DMS79 (cell line): ENCODE measurements at places on chromosomes 7 and 10.

DNA sequence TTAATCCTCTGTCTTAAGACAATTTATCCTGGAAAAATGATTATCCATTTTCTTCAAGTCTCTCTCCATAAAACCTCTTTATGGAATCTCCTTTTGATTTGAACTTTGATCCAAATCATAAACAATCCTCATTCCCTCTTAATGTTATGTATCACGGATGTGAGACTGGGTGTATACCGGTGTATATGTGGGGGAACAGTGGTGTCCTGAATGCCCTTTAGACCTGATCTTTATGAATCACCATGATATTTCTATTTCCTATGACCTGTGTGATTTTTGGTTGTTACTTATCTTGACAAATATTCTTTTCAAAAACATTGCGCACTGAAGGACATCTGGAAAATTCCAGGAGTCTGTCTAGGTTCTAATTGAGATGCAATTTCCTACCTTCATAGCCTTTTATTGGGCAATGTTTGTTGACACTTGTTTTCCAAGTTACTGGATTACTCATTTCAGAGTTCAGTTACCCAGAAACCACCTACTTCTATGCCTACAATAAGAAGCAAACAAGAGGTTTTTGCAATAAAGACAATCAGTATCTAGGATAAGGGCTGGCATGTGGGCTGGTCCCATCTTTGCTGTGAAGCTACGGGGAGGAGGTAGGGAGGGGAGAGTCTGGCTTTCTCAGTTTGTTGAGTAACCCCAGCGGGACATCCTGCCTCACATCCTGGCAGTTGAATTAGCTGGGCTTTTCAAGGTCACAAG, 190.4 kb downstream of the CTTNBP2 start:
- no peak for DNase-seq

DNA sequence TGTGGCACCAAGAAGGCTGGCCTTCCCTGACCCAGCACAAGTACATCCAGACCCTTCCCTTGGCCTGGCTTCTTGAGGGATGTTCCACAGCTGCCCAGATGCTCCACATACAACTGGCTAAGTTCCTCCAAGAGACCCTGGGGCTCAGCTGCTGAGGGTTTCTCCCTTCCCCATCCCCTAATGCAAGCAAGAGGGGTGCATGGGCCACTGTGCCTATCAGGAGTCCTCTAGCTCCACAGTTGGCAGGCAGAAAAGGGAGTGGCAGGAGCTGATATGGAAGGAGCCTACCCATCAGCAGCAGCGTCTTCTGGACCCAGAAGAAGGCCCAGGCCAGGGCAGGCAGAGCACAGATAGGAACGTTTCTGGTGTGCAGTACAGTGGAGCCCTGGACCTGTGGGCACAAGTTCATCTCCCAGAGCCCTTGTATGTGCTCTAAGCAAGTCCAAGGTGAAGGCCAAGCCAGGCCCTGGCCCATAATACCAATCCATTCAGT, 26.2 kb downstream of the VSIR start:
- DNase-seq: no peak

DNA sequence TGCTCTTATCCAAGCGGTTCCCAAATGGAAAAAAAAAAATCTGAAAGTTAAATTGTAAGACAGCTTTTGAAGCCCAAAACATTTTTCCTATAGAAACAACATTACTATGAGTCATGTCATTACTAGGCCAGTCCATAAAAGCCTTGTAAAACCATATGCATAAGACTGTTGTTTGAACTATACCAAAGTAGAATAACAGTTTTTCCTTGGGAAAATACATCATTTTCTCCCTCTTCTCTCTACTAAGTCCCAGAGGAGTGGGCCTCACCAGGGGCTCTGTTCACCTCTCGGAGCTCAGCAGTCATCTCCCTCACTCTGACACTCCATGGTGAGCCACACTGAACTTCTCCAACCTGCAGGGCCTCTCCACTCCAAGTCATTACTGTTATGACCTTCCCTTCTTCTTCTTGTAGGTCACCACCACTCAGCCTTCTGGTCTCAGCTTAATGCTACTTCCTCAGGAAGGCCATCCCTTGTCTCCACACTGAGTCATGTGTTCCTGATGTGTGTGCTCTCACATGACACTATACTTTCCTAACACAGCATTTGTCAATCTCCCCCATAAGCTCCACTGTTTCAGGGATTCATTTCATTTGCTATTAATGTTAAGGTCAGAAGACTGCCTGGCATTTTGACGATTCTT, 32.5 kb downstream of the ZNF438 start:
- no peak for DNase-seq

GRCh38 chr7:101856473-101857357, 39.3 kb downstream of the CUX1 start:
- DNase-seq: peak; percentile 89

- no peak for DNase-seq
Observed at GRCh38 chr7:113143486-113144257, 25.3 kb upstream of the SMIM30 start.

DNA sequence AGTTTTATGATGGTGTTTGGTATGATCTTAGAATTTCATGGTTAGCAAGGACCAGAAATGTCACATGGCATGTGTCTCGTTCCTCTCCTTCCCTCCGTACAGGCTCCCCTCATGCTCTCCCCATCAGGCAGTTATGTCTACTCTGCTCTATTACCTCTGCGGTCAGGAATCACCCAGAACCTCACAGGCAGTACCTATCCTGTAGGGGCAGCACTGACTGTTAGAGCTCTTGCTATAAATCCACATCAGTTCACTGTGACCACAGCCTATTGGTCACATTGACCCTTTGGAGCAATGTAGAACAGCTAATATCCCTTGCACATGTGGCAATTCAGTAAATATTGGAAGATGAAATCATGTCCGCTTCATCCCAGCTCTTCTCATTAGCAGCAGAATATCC, 151.8 kb downstream of the WNT2 start:
- no peak for DNase-seq

- DNase-seq: no peak
Observed at GRCh38 chr7:81186691-81187090, 267.8 kb upstream of the SEMA3C start.

DNA sequence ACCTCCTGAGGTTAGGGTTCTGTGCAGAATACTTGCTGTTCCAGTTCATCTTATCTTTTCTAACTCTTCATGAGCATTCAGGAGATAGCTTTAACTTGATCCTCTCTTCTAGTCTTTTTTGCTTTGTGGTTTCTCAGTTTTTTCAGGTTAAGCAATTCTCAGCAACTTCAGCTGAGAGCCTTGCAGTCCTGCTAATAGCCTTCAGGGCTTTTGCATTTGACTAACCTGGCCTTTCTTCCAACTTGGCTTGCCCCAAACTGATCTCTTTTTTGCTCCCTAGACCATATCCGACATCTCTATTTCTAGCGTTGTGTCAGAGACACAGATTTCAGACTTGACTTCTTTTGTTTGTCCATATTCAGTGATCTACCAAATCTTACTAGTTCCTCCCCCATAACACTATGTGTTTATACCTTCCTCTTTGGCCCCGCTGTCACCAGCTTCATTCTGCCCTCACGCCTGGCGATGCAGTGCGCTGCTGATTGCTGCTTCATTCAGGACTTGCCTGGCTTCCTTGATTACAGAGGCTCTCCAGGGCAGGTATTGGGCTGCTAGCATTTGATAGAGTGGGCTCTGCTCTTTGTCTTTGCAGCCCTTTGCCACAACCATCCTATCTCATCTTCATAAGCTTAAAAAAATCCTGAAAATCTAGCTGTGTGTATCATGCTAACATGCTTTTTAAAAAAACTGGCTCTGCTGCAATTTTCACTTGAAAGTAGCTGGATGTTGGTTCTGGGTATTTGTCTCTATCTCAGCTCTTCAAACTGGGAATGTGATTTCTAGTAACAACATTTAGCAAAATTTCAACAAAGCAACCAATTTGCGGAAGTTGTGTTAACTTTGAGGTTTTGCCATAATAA, 9.6 kb downstream of the CUL1 start:
- DNase-seq: no peak

DNA sequence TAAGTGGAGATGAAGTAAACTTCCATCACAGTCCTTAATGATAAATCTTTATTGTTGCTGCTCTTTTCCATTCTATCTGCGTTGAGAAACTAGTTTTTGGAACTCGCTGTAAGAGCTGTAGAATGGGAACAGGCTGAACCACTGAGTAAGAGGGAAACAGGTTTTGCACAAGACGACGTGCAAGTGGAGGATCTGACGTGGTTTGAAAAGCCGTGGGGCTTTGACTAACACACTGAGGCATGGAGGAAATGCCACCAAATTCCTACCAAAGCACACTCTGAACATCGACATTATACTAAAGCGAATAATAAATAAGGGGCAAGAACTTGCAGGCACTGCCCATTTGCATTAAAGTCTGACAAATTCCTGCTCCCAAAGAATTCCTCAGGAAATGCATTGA, 160.6 kb downstream of the KLF6 start:
- no peak for DNase-seq

- DNase-seq: no peak
Observed at GRCh38 chr10:101858723-101859500, 15.3 kb upstream of the KCNIP2 start.

DNA sequence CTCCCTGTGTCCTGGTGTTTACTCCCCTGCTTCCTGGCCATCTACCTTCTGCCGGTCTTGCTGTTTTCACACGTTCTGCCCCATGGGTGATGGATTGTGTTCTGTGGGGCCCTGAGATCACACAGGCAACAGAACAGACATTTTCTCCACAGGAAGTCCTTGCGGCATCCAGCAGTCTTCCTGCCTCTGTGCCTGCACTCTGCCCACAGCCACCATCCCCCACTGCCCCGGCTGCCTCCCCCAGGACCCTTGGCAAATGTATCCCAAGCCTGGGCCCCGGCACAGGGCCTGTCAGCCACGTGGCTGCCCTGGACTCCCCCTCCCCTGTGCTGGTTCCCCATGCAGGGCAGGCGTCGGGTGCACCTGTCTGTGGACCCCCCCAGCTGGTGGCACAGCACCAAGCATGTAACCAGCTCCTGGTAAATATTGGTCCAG, 184.2 kb downstream of the WDR37 start:
- no peak for DNase-seq

GRCh38 chr10:86392723-86393094, 26.1 kb upstream of the GRID1 start:
- no peak for DNase-seq

DNA sequence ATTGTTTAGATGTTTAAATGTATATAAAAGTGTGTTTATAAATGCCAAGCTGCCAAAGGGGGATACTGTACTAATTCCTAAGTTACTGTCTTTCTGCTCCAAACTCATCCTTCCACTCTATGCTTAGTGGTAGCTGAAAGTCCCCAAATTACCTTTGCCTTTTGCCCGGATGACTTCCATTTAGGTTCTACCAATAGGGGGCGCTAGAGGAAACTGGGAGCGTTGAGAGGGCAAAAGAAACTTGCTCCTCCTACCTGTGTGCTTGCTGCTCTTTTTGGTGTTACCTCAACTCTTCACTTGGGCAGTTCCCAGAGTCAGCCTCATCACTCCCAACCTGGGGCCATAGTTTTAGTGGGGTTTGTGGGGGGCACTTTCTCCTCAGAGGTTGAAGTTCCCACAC, 5.9 kb upstream of the OR2A25 start:
- no peak for DNase-seq

DNA sequence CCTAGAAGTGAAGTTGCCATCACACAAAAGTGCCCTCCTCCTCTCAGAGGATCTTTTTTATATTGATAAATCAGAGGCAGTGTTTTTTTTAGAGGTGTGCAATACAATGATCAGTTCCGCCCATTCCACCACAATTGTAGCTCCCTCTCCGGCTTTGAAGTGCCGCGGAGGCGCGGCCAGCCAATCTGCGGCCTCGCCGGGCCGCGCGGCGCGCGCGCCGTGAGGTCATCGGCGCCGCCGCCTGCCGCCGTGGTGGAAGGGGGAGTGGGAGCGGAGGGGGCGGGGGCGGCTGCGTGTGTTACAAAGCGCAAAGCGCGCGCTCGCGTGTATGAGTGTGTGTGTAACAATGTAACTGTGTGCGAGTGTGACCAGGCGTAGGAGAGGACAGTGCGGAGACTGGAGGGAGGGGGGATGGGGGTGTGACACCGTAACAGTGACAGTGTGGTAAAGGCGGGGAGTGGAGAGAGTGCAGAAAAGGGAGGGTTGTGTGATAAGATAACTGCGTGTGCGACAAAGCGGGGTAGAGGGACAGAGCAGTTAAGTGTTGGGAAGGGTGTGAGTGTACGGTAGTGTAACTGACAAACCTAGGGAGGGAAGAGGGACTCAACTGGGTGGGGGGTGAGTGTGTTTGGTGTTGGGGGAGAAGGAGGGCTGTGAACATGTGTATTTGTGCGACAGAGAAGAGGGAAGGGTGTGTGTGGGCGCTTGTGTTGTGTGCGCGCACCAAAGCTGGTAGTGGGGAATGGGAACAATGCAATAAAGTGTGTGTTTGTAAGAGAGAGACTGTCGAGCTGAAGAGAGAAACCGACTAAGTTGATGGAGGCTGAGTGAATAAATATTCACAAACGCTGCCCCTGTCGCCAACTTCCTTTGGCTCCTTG, at the start of gene SP8:
Gene SP8, minus strand, starts transcription at position 108 of the 881 bp plus-strand sequence. Its CDS starts 88 bp downstream, at position 20.
- peak; percentile 50 for DNase-seq

DNA sequence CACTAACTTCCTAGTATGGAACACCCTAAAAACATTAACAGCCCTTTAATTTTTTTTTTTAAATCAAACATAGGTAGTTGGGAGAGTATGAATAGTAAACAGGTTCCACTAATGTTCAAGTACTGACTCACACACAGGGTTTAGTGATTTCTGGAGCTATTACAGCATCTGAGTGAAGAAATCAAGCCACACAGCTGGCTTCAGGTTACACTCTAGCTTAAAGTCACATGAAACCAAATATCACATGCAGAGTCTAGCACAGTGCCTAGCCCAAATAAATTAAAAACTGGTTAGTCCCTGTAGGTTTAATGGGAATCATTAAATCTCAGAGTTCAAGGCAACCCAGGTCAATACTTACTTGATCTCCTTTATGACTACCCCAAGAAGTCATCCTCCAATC, 11.6 kb downstream of the PANK1 start:
- DNase-seq: no peak

DNA sequence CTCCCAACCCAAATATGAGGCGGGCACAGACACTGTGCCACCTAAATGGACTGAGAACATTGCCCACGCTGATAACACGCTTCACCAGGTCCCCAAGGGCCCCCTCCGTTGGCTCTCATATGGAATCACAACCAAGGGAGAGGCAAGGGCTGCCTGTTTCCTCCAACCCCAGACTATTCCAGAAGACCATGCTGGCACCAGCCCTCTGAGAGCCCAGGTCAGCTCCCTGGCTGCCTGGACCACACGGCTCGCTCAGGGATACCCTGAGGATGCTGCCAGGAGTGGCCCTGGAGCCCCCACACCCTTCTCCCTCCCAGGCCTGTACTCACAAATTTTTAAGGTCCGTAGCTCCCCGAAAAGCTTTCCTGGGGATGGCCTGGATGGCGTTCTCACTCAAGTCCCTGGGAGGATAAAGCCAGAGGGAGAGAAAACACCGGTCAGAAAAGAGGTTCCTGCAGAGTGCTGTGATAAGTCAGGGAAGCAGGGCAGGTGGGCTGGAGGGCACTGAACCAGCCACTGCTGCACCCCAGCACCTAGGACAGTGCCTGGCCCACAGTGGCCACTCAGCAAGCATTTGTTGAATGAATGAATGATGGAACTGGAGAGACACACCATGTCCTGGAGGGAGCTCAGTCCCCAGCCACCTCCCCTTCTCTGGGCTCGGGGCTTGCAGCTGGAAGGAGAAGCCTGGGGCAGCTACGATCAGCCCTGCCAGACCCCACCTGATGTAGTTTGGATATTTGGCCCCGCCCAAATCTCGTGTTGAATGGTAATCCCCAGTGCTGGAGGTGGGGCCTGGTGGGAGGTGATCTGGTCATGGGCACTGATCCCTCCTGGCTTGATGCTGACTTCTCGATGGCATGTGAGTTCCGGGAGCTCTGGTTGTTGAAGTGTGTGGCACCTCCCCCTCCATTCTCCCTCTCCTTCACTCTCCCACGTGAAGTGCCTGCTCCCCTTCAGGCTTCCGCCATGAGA, 119.8 kb downstream of the SLIT1 start:
- no peak for DNase-seq

- DNase-seq: peak; percentile 35
Observed at GRCh38 chr10:125555743-125556142, 127.2 kb downstream of the TEX36 start.
